Left renal cortex interstitium (tissue), 4 donors: ENCODE measurements at places on chromosomes 16 and 17.

- no peak for DNase-seq
Observed at GRCh38 chr17:27488231-27488630, 32.0 kb downstream of the KSR1 start.

DNA sequence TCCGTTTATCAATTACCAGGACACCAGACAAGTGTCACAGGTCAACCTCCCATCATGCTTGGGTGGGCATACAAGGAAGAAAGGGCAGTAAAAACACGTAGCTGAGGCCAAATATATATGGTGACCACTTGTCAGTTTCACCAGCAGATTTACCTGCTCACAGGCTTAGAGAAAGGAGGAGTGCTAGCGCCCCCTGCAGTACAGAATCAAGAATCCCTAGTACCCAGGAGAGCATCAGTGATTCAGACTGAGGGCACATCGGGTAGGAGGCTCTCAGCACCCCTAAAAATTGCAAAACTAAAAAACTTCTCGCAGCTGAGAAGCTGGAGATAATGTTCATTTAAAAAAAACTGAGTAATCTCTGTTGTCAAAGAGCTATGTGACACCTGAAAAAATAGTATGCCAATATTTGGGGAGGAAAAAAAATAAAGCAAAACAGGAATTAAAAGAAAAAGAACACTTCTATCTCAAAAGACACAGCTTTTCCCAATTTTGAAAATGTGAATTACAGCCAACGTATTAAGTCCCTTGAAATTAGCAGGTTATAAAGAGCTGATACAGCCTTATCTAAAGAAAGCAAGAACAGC lies 21.2 kb upstream of the MON1B start:
- no peak for DNase-seq

DNA sequence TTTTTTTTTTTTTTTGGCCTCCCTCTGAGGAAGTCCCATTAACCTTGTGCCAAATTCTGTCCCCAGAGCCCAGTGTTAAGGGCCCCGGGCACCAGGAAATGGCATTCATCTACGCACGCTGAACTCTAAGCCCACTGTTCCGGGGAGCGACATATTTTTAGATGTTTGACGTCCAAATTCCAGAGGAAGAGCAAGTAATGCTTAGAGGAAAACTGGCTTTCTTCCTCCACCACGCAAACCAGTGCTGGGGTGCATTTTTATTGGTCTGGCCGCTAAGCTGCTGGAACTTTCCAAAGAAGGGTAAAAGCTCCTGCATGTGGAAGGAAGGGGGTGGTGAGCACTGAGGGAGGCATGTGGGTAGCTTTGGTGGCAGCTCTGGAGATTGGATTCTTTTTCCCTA lies 8.3 kb downstream of the WFDC1 start:
- DNase-seq: no peak

GRCh38 chr16:56683424-56684172 lies 1.3 kb downstream of the MT1X start:
- no peak for DNase-seq

GRCh38 chr16:2799205-2799858 lies 1.1 kb downstream of the PRSS41 start:
- DNase-seq: no peak

DNA sequence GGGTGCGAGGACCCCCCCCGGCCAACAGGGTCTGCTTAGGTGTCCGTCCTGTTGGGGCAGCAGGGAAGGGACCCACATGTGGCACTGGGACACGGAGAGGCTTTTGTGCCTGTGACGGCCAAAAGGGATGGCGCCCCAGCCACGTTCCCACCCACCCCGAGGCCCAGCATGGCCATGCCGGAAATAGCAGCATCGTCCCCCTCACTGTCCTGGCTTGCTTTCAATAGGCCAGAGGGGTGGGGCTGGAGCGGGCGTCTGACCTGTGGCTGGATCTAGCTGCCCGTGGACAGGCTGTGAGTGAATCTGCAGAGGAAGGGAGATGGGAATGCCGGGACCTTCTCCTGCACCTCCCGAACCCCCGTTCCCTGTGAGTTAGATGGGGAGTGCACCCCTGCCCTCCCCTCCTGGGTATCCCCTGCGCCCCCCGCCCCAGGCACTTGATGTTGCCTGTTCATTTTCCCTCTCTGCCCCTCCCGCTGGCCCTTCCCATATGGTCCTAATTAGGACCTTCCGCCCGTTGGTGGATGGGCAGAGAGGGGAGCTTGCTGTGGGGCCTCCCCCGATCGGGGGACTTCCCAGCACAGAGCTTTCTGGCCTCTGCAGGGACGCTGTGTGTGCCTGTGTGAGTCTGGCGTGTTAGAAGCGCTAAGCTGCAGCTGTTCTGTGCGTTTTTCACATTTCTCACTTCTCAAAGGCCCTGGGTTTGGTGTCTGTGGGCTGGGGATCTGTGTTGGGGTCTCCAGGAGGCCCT lies 292.8 kb downstream of the SEC14L1 start:
- no peak for DNase-seq

- DNase-seq: no peak
Observed at GRCh38 chr17:72839131-72839725, 253.3 kb downstream of the SLC39A11 start.

DNA sequence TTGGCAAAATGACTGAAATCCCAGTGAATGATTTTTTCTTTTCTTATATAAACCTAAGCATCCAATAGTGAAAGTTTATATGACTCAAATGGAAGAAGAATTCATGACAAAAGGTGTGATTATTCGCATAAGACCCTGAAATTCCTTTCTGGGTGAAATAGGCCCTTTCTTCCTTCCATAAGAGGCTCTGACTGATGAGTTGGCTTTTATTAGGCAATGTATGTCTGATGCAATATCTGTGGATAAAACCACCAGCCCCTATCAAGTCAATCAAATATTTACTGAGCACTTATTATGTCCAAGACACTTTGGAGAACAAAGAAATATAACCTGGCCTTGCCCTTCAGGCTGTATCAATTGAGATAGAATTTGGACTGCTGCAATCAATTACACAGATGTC lies 316.6 kb downstream of the CDH13 start:
- no peak for DNase-seq

DNA sequence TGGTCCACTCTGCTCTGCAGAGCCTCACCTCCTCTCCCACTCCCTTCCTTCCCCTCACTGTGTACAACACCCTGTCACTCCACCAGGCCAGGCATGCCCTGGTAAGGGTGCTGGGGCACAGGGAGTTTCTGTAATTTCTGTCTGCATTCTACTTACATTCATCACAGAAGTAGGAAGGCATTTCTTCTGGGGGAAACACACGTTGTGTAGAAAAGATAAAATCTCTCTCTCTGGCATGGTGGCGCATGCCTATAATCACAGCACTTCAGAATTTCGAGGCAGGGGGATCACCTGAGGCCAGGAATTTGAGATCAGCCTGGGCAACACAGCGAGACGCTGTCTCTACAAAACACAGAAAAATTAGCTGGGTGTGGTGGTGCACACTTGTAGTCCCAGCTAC lies 27.0 kb downstream of the WNT3 start:
- no peak for DNase-seq

DNA sequence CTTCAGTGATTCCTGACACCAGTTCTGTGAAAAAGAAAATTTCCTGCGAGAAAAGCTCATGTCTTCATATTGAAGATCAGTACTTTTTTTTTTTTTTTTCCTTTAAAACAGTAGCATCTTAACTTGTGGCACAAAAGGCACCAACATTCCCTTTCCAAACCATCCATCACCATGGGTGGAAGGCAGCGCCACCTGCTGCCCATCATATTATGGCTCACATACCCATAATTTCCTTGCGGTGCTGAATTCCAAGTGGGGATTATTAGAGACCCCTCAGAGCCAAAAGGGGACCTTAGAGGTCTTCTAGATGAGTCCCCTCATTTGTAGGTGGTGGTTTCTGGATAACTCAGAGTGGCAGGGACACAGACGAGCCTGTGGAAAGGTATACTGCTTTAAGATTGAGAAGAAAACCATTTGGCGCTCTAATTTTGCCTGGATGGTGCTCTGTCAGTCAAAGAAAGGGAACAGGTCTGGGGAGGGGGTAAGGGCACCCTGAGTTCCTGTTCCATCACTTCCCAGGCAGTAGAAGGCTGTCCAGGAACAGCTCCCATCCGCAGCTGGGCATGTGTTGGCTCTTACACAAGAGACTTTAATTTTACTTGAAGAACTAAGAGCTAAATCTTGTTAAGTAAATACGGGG lies 7.9 kb upstream of the SOST start:
- DNase-seq: no peak

GRCh38 chr16:17316005-17316404 lies 154.8 kb downstream of the XYLT1 start:
- no peak for DNase-seq

DNA sequence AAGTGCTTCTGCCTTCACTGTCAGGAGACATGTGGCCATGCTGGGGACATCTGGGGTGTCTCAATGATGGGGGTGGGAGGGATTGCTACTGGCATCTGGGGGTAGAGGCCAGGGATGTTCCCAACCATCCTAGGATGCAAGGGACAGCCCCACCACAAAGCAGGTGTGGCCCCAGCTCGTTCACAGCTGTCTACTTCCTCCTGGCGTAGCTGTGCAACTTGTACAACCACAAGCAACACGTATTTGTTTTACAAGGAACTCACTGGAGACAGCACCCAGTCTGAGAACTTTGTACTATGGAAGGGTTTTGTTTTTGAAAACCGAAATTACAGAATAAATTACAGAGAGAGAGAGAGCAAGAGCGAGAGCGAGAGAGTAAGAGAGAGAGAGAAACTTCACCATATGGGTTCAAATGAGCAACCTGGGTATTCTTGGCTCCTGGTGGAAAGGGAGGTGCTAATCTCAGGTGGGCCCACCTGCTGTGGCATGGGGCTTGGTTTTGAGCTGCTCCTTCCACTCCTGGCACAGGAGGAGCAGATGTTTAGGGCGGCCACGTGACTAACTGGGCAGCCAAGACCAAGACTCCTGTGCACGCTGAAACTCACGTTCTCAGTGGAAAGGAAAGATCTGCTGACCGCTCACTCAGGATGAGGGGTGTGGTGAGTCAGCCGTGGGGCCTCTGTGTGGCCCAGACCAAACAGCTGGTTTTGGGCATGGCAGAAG lies 17.5 kb upstream of the TNFRSF13B start:
- DNase-seq: no peak

DNA sequence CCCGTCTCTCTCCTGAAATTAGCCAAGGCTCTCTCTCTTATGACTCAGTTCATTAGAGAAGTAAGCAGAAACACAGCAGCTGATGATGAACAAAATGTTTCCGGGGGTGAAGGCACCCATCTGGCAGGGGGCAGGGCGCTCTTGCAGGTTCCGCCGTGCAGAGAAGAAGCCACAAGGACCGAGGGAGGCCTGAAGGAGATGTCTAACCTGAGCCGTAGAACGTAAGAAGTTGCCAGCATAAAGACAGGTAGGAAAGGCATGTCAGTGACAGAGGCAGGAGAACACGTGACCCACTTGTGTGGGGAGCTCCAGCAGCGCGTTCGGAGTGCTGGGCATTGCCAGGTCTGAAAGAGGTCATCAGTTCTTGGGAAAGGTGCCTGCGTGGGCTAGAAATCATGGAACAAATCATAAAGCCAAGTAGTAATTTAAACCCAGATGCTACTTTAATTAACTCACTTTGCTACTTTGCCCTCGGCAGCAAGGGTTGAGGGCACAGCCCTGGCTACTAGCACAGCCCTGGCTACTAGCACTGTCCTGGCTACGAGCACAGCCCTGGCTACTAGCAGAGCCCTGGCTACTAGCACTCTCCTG lies 198.6 kb downstream of the RPTOR start:
- DNase-seq: no peak

DNA sequence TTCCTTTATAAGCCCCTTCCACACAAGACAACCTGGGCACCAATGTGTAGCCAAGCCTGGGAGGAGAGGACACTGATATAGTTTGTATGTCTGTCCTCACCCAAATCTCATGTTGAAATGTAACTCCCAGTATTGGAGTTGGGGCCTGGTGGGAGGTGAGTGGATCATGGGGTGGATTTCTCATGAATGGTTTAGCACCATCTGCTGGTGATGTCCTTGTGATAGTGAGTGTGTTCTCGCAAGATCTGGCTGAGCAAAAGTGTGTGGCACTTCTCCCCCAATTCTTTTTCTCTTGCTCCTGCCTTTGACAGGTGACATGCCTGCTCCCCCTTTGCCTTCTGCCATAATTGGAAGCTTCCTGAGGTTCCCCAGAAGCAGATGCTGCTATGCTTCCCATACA lies 135.8 kb downstream of the USP31 start:
- no peak for DNase-seq

DNA sequence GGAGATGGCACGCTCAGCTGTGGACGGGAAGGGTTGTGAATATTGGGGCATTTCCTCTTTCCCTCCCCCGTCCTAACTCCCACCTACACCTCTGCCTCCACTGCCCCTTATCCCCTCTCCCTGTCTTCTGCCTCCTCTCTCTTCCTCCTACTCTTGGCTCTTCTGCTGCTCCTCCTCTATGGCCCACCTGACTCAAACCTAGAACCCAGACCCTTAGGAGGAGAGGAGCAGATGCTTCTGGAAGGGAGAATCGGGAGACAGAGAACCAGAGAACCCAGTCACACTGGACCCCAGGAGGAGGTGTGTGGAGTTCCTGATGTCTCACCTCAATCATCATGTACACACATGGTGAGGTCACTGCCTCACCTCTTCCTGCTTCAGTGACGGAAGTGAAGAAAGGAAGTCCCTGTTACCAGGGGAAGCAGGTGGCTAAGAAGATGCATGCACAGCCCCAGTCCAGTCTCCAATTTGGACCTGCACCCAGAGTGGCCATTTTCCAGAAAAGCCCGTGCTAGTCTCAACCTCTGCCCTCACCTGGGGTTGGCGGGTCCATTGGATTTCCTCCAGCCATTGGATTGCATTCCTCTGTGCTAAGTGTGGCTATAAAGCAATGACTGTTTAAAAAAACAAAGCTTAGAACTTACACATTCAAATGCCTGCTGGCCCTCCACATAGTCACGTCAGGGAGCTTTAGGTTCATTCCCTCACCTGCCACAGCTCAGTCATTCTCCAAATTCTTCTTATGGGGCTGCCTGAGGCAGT lies 4.0 kb downstream of the RNF222 start:
- no peak for DNase-seq

DNA sequence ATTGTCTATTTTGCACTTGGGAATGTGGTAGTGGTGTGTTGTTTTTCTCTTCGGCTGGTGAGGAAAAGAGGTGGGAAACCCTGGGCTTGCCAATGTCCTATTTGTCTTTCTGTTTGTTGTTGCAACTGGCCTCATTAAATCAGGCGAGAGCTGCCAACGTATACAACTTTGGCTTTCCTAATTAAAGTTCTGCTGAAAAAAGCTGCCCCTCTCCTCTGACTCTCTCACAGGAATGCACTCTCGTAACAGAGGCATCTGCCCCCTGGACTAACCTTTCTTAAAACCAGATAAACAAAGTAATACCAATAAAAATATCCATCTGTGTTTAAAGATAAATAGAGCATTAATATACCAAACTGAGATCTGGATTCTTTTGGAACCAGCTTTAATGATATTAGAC lies 7.8 kb downstream of the CDRT15 start:
- no peak for DNase-seq

GRCh38 chr17:30369995-30370394 lies 8.7 kb upstream of the CPD start:
- DNase-seq: no peak
